ENCODE measurements at places on chromosomes 6 and 20. TPM values are rescaled to one million over a fixed set of nuclear protein-coding genes. Genes with fewer than 3 reads are reported as not detected.

Gene ZSCAN23
- total RNA-seq: 1.5 TPM

Gene SPACA1
- not detected for total RNA-seq

Gene E2F3
- total RNA-seq: 4.5 TPM

Gene SLC25A27
- 2.4 TPM for total RNA-seq

Gene SYCP2L
- total RNA-seq: 0.30 TPM

Gene TPX2
- 122 TPM for total RNA-seq

Gene TDRD6
- not detected for total RNA-seq

Gene SMLR1
- total RNA-seq: not detected

Gene C6orf15
- total RNA-seq: not detected

Gene SSTR4
- total RNA-seq: not detected

Gene C20orf144
- 0.84 TPM for total RNA-seq

Gene SNHG17
- total RNA-seq: 15.6 TPM

Gene BMP2
- 2.2 TPM for total RNA-seq

Gene BPIFB1
- not detected for total RNA-seq

Gene PARD6B
- total RNA-seq: 0.15 TPM

Gene WFDC5
- not detected for total RNA-seq

Gene KCNQ5
- 0.30 TPM for total RNA-seq

Gene CTAGE9
- total RNA-seq: under 0.01 TPM

Gene SLC9A8
- total RNA-seq: 4.0 TPM

Gene DNAH8
- not detected for total RNA-seq

Gene LST1
- not detected for total RNA-seq

Measured in bronchus fibroblast of lung (primary cell).